Amniotic stem cell (primary cell): ENCODE measurements at places on chromosomes 2 and 18.
A peak's percentile ranks its signal among the peaks of the same experiment; 100 is the strongest.

GRCh38 chr18:40904295-40904694 lies 1050.7 kb upstream of the PIK3C3 start:
- DNase-seq: no peak

GRCh38 chr2:64405581-64406406 lies 48.2 kb upstream of the LGALSL start:
- DNase-seq: no peak

DNA sequence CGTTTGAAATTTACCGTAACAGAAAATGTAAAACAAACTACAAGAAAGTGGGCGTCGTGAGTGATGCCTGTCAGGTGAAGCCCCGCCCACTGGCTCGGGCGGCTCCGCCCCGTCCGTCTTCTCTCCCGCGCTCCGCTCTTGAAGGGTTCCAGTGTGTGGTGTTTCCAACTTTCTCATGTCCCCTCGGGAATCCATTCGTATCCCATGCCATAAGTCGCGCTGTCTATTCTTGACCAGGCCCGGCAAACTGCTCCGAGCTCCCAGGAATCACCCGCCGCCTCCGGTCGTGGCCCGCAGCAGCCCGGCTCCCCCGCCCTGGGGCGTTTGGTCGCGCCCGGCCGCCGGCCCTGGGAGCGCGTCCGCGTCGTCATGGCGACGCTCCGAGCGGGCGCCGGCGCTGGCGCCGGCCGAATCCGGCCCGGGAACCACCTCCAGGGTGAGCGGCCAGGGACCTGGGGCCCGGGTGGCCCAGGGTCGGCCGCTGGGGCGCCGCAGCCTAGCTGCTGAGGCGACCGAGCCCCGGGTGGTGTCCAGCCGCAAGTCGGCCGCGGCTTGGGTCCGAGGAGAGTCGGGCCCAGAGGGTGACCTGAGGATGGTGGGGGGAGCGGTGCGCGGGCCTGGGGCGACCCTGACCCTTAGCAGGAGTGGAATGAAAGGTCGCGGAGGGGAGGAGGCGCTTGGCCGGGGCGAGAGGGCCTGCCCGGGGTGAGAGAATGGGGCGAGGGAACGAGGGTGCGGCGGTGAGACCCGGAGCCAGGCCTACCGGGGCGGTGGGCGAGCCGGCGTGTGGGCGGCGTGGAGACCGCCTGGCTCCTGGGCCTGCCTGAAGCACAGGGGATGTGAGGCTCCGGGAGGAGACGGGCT lies at the start of gene CFAP221:
TSS of gene CFAP221 (plus strand) at position 375 of the 864 bp plus-strand sequence. CDS start 1,683 bp downstream, outside the sequence.
- DNase-seq: peak; percentile 31

DNA sequence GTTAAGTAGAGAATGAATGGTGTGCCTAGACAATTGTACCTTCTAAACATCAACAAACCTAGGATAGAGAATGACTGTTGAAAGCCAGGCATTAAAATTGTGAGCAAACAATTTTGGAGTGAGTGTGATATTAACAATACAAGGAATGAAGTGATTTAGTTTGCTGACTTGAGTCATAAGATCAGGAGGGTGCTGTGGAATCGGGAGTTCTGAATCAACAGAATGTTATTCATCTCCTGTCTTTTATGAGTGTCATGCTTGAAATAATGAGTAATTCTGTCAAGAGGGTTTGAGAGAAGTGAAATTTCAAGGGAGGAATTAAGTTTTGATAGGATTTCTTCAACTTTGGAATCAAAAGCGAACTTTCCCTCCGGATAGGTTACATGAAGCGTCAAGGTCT lies 214.4 kb upstream of the DSEL start:
- DNase-seq: no peak

GRCh38 chr18:47986620-47987387 lies 56.3 kb upstream of the SMAD2 start:
- DNase-seq: no peak

- no peak for DNase-seq
Observed at GRCh38 chr2:188332619-188333018, 40.9 kb downstream of the GULP1 start.

GRCh38 chr2:143442193-143442592 lies 313.0 kb downstream of the ARHGAP15 start:
- no peak for DNase-seq

DNA sequence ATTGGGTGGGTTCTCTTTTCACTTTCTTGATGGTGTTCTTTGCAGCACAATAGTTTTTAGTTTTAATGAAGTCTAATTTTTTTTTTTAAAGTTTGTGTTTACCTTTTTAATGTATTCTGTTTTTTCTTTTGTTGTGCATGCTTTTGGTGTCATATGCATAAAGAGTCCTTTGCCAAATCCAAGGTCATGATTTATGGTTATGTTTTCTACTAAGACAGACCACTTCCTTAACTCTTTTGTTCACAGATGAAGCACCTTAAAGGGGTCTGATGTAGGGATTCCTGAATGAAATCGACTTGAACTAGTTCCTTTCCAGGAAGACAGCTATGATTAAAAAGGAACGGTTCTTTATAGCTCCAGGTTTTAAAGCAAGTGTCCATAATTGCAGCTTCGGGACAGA lies 23.1 kb downstream of the LPIN1 start:
- no peak for DNase-seq

GRCh38 chr2:189848276-189848675 lies 64.0 kb downstream of the PMS1 start:
- no peak for DNase-seq

GRCh38 chr2:142308744-142309143 lies 177.9 kb upstream of the LRP1B start:
- no peak for DNase-seq

DNA sequence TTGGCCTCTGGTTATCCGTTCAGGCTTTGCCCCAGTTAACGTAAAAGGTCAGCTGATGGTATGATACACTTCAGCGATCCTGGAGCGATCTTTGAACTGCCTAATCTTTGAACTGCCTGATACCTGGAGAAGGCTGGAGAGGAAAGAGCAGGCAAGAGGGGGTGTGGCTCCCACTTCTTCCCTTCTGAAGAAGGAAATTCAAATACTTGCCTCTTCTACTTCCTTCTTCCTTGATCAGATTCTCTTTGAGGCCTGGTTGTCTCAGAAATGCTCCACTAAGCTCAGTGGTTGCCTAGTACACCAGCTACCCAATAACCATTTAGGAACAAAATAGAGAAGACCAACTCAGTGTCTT lies 619 bp downstream of the GALM start:
- DNase-seq: no peak

DNA sequence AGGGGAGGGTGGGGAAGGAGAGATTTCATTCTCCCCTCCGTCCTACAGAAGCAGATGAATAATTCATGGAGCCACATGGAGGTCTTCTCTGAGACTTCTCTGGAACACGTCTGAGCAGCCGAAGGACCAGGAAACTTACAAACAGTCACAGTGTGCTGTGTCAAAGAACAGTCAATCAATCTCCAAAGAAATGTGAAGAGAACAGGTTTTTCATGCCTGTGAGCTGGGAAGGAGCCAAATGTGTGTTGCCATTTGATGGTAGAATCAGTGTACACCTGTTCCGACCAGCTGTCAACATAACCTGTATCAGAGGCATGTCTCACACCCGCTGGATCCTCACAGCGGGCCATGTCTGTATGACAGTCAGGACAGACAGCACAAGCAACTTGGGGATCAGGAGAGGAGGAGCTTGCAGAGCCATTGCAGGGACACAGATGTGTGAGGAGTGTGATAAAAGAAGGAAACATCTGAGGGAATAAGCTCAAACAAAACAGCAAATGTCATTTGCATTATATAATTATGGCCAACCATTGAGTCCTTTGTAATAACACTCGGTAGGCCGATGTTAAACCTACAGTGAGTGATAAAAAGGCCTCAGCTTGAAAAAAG lies 298.5 kb downstream of the EN1 start:
- DNase-seq: no peak

GRCh38 chr18:27845897-27846296 lies 331.0 kb downstream of the CDH2 start:
- DNase-seq: no peak

GRCh38 chr2:28979576-28980366 lies 1.3 kb upstream of the TOGARAM2 start:
- no peak for DNase-seq

DNA sequence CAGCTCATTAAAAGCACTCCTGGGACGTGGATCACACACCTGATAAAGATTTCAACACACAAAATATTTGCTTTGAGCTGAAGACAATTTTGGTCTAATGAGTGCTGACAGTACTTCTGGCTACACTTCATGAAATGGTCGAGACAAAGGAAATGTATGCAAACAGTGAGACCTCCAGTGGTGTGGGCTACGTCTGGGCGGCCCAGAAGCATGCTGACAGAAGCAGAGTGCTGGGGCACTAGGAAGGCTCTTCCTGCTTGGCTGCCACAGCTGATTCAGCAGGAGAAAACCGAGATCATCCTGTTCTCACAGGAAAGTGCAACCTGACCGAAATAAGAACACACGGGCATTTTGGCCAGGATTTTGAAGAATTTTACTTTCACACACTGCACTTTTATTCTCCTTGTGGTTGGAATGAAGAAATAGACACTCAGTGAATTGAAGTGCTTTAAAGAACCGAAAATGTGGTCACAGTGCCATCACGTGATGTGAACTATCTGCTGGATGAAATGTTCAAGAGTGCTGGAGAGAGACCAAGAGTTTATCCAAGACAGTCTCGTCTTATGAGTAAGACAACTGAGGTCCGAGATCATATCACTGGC lies 149.5 kb downstream of the CCBE1 start:
- no peak for DNase-seq

DNA sequence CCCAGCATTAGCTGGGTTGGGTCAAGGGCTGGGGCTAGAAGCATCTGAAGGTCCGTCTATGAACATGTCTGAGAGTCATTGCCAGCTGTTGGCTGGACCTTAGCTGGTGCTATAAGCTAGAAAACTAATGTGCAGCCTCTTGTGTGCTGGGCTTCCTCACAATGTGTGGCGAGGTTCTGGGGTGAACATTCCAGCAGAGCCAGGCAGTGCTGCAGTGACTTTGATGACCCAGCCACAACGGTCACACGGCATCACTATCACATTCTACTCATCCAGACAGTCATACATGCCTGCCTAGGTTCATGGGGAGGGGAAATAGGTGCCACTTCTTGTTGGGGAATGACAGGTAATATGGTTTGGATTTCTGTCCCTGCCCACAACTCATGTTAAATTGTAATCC lies 260.5 kb downstream of the CYP26B1 start:
- no peak for DNase-seq

- DNase-seq: no peak
Observed at GRCh38 chr18:2970772-2971659, 41.9 kb downstream of the LPIN2 start.

GRCh38 chr2:168320267-168320666 lies 72.9 kb upstream of the STK39 start:
- DNase-seq: no peak

DNA sequence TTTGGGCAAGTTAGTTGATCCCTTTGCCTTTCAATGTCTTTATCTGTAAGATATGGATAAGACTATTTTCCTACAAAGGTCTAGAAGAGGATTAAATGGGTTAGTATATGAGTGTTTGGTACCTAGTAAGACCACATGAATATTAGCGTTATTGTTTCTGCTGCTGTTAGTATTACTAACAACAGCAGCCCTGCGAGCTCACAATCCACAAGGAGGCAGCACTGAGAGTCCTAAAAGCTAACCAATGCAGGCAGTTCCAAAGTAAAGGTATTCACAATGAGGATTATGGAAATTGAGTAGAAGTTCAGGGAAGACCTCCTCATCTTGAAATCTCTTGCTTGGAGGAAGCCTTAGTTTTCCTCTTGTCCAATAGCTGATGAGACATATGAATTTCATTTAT lies 248.9 kb downstream of the TDRD15 start:
- DNase-seq: no peak

- no peak for DNase-seq
Observed at GRCh38 chr18:31399306-31400032, 22.9 kb downstream of the DSG4 start.

DNA sequence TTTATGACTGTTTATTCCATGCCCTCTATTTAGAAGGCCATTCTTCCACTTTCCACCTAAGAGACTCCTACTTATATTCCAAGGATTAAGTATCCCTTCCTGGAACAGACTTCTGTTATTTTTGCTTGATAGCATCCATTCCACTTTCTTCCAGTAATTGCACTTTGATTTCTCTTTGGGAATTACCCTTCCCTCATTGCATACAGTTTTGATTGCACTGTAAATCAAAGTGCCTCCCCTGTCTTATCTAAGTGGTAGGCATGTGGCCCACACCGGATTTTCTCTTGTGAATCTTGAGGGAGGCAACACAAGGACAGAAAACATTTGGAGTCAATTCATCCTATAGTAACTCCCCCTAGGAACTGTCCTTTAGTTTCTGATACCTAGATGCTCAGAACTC lies 120.4 kb downstream of the PDE11A start:
- DNase-seq: no peak

GRCh38 chr2:99140056-99140859 lies 1.2 kb upstream of the C2orf15 start:
- no peak for DNase-seq

- no peak for DNase-seq
Observed at GRCh38 chr2:185618625-185619024, 120.0 kb upstream of the FSIP2 start.

GRCh38 chr2:29940706-29941105 lies 19.3 kb upstream of the ALK start:
- DNase-seq: no peak

DNA sequence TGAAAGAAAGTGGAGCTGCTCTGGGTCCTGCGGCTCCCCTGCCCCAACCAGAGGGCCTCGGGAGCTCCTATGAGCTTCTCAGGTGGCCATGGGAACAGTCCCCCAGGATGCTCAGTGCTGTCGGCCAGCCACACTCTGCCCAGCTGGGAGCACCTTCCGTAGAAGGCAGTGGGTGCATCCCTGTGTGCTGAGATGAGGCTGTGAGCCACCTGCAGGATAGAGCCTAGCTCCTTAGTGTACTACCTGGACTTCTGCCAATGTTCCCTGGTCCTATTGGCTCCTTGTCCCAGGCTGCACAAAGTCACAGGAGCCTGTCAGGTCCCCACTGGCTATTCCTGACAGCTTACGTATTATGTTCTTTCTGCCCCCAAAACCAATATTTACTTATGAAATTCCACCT lies 16.1 kb downstream of the PRELID3A start:
- no peak for DNase-seq

- DNase-seq: no peak
Observed at GRCh38 chr2:212484563-212485080, 54.0 kb downstream of the ERBB4 start.

DNA sequence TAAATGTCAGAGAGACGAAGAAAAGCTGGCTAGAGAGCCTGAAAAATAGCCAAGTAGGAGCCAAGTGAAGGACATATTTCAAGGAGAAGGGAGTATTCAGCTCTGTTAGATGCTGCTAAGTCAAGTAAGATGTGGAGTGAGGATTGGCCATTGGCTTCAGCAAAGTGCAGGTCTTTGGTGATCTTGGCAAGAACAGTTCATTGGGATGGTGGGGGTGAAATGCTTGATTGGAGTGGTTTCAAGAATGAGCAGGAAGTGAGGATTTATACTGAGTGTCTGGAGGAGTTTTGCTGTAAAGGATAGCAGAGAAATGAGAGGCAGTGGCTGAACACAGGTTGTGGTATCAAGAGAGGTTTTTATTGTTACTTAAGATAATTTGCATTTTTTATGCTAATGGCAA lies 139.7 kb downstream of the PRPF40A start:
- no peak for DNase-seq

- no peak for DNase-seq
Observed at GRCh38 chr2:113901943-113902342, 12.1 kb downstream of the ACTR3 start.

GRCh38 chr2:200360364-200360763 lies 53.9 kb downstream of the SPATS2L start:
- DNase-seq: no peak

- no peak for DNase-seq
Observed at GRCh38 chr18:23088310-23088709, 47.0 kb upstream of the CABLES1 start.
